ENCODE measurements at places on chromosomes 5 and 9.

DNA sequence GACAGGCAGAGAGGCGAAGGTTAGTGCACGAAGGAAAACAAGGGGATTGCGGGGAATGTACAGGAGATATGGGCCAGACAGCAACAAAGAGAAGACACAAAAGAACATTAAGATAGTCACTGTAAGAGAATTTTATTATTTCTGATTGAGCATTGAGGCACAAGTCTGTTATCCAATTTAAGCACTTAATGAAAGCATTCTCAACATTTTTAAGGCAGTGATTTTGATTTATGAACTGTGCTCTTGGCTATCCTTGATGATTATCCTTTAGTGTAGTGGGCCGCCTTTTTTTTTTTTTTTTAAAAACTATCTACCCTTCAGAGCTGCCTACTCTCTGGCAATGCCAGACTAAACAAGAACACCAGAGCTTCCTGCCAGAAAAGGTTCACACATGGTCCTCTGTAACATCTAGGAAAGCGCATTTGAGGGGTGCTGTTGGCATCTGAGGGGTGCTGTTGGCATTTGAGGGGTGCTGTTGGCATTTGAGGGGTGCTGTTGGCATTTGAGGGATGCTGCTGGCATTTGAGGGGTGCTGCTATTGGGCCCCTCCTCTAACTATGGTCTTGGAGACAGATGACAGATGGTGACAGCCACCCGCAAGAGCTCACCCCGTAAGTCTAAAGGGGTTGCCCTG lies 3.0 kb downstream of the DAP start:
- no peak for DNase-seq

DNA sequence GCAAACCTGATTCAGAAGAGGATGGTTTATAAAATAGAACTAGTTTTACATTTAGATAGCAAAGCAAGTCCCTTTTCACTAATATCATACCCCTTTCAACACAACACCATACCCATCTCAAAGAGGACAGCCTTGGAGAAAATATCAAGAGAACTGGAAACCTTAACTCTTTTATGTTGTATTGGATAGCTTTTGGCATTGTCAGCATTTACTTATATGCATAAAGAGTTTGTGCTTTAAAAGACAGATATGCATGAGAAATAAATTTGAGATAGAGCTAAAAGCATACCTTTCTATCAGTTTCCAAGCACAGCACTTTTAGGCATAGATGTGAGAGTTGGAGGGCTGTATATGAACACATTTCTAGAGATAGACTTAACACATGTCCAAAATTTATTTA lies 799.3 kb upstream of the ACO1 start:
- no peak for DNase-seq

- DNase-seq: no peak
Measured at GRCh38 chr9:115103746-115104477, 14.0 kb downstream of the TNC start.

DNA sequence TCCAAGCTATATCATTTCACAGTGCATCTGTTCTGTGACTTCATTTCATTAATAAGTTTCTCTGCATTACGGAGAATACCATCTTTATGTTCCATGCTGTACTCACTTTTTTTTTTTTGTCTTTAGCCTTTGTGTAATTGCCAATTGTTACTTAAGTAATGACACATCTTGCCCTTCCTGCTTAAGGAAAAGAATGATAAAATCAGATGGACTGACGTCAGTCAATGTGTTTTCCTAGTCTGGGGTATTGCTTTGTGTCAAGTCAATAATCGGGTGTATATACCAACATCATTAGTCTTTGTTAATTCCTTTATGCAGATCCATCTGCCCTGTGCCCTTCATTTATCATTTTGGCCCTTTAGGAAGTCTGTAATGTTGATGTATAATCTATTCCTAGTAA lies 133.5 kb downstream of the CD180 start:
- DNase-seq: no peak

GRCh38 chr9:136292591-136293448 lies 11.1 kb downstream of the CCDC187 start:
- no peak for DNase-seq

DNA sequence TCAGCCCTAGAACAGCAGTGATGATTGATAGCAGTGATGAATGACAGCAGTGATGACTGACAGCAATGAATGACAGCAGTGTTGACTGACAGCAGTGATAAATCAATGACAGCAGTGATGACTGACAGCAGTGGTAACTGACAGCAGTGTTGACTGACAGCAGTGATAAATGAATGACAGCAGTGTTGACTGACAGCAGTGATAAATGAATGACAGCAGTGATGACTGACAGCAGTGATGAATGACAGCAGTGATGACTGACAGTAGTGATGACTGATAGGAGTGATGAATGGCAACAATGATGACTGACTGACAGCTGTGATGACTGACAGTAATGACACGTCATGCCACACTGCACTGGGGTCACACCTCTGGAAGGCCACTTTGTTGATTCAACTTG lies 106.8 kb downstream of the ENTREP1 start:
- no peak for DNase-seq

- DNase-seq: peak; percentile 35
Measured at GRCh38 chr5:62268792-62269191, 37.2 kb upstream of the KIF2A start.

Data from AML-193 (cell line).